ENCODE measurements at places on chromosomes 13 and 19.
A peak's percentile ranks its signal among the peaks of the same experiment; 100 is the strongest.

DNA sequence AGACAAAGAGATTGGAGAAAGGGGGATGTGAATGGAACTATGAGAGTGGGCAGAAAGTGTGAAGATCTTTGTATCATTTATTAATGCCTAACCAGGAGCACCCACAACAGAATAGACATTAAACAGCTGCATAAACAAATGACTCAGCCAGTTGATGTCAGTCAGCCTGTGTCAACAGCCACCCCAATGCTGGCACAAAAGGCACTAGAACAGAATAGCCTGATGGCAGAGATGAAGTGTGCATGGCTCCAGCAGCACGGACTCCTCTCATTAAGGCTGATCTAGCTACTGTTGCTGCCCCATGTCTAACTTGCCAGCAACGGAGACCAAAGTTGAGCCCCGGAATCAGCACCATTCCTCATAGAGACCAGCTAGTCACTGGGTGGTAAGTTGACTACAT lies 7.8 kb downstream of the CPB2 start:
- DNase-seq, result no peak

DNA sequence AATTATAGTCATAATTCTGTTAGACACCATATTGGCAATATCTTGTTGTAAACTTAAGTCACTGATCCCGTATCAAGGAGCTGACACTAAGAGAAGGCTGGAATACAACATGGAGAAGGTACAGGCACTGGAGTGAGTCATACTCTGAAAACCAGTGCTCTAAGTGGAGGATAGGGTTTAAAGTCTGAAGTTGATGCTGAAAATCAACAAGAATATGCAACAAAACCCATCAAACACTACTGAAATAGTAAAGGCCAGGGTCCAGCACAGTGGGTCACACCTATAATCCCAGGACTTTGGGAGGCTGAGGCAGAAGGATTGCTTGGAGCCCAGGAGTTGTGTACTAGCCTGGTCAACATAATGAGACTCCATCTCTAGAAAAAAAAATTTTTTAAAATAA lies 73.2 kb upstream of the KLF5 start:
- DNase-seq, result no peak

DNA sequence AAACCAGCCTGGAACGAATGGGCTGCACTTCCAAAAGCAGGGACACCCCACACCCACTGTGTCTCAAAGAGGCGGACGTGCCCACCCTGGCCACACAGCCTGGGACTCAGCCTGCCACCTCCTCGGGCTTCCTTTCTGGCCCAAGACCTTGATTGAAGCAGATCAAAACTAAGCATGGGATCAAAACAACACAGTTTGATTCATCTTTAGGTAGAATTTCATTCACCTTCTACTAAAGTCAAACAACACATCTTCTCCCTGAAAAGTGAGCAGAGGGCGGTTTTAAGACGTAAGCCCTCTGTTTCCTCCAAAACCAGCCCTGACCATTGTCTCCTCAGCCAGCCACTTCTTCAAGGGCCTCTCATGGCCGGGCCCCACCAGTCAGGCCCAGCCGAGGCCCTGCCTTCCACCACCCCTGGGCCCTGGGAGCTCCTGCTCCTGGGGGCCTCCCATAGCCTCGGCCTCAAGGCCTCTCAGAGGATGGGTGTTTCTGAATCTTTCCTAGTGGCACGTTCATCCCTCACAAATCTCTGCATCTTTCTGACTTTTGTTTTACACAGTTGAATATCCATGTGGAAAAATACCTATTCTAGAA lies 6.3 kb upstream of the F10 start:
- no peak for DNase-seq

- no peak for DNase-seq
Measured at GRCh38 chr19:2337329-2337707, 8.8 kb downstream of the SPPL2B start.

DNA sequence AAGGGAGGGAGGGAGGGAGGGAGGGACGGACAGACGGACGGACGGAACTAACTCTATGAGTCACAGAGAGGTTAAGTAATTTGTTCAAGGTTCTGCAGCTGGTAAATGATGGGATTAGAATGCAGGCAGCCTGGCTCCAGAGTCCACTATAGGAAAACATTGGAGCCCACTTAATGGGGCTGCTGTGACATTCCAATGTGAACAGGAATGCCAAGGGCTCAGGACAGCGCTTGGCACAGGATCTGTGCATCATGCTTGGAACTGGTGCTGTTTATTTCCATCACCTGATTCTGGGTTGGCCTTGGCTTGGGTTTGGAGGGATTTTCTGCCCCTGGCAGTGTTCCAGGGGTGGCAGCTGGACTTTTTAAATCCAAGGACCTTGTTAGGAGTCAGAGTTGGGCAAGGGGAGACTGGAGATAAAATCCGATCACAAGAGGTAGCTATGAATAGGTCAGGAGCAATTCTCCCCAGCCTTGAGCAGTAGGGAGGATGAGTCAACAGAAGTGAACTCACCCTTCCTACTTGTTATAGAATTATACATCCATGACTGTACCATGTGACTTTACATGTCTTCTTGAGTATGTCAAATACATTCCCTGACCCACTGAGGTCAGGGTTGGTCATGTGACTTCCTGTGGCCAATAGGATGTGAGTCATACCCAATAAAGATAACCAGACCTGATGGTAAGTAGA lies 7.8 kb upstream of the HIF3A start:
- no peak for DNase-seq

- DNase-seq, result peak; percentile 56
Measured at GRCh38 chr19:11479090-11479897, 1.6 kb downstream of the ELAVL3 start.

DNA sequence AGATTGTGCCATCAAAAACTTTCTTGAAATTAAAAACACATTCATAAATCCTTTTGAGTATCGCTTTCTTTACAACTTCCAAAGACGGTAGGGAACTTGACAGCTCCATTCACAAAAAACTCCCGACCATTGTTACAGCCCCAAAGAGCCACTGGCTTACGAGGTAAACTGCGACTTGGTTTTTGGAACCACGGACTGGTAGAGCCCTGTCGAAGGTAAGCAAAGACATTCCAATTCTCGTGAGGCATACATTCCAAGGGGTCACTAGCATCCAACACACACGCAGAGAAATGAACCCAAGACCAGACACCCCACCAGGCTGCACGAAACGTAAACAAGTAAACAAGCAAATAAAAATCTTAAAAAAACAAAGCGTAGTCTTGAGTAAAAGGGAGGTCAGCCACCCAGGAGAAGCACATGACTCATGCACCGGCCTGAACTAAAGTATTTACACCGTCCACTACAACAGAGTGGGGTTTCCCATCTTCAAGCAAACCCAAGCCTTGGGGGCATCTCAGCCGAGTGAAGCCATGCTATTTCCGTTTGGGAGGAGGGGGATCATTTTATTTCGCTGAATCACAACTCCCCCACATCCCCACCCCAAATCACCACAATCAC lies 1.4 kb downstream of the BRD4 start:
- DNase-seq, result no peak

- DNase-seq, result no peak
Measured at GRCh38 chr13:45630791-45631190, 15.3 kb upstream of the ERICH6B start.
